Activated CD4-positive, alpha-beta T cell treated with anti-CD3 and anti-CD28 coated beads, Interleukin-10, Interleukin-2, amounts not matched to agents 100 ng/mL and 50 ng/mL, durations not matched to agents 16 hours and 8 hours (primary cell): ENCODE measurements at places on chromosomes 2 and 18.

DNA sequence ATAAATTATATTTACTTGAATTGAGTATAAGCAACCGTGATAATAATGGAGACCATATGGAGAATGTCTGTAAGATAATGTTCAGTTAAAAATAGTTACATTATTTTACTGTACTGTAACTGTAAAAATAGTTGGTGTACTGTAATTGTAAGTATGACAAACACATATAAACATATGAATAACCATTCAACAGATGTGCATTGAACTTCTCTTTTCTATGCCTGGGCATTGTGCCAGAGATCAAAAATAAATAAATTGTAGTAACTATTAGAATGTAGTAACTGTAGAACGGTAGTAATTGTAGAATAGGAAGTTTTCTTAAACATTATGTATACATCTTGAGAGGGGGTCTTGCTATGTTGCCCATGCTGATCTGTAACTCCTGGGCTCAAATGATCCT lies 287.4 kb upstream of the EPAS1 start:
- DNase-seq: no peak

GRCh38 chr2:69525261-69525660 lies 88.0 kb upstream of the NFU1 start:
- no peak for DNase-seq

GRCh38 chr2:54065411-54065810 lies 50.0 kb upstream of the ACYP2 start:
- no peak for DNase-seq

- DNase-seq: no peak
Measured at GRCh38 chr2:176085120-176085788, 1.5 kb upstream of the EVX2 start.

DNA sequence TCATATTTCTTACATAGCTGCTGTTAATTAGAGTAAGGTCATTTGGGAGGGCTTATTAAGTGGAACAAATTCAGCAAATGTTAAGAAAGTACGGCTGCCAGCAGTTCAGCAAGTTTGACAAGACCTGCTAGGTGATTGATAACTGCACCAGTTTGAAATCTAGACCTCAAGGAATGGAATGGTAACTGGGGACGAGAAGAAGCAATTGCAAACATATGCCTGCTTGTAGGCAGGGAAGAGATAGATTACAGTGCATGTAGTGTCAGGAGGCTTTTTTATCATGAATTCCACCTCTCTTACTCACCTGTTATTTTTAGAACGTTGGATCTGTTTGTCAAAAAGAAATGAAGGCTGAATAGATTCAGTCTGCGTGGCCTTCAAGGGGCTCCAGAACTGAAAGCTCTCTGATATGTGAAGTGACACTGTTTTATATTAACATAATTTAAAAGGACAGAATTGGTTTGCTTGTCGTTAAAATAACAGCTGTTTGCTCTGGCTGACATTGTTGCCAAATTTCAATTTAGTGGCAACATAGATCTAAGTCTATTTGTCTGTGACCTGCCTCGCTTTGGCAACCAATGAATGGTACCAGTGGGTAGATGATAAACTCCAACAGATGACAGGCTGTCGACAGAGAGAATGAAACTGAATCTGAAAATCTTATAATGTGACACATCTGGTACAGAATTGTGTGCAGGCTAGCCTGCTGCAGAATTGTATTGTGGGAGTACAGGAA lies 199.3 kb downstream of the ZNF407 start:
- peak; percentile 39 for DNase-seq

- no peak for DNase-seq
Measured at GRCh38 chr2:648476-649424, 28.5 kb downstream of the TMEM18 start.

DNA sequence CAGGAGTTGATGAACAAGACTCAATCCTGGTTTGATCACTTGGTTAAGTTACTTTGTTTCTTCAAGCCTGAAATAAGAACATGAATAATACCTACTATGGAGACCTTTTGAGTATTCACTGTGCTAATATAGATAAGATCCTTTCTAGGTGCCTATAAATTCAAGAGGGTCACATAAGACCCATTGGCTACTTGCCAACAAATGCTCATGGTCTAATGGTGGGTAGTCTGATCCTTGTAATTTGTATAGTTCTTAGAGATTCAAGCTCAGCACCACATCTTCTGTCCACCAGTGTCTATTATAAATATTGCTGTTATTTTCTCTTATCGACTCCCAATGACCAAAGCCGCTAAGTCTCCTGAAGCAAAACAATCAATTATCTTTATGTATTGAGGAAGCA lies 27.4 kb upstream of the ACSL3 start:
- no peak for DNase-seq

DNA sequence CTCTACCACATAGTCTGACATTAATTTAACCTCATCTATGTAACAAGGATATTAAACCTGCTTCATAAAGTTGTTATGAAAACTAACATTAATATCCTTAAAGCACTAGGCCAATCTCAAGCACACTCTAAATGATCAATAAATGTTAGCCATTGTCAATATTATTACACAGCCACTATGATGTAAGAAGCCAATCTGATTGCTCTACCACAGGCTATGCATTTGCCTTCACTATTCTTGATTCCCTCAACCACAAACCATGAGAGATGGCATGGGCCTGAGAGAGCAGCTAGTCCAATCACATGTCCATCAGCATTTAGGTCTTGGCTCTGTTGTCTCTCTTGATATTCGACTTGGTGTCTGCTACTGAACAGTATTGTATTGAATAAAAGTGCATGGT lies 4.2 kb downstream of the SLC25A12 start:
- DNase-seq: no peak

GRCh38 chr2:11753452-11753885 lies 7.0 kb downstream of the LPIN1 start:
- DNase-seq: peak; percentile 70

DNA sequence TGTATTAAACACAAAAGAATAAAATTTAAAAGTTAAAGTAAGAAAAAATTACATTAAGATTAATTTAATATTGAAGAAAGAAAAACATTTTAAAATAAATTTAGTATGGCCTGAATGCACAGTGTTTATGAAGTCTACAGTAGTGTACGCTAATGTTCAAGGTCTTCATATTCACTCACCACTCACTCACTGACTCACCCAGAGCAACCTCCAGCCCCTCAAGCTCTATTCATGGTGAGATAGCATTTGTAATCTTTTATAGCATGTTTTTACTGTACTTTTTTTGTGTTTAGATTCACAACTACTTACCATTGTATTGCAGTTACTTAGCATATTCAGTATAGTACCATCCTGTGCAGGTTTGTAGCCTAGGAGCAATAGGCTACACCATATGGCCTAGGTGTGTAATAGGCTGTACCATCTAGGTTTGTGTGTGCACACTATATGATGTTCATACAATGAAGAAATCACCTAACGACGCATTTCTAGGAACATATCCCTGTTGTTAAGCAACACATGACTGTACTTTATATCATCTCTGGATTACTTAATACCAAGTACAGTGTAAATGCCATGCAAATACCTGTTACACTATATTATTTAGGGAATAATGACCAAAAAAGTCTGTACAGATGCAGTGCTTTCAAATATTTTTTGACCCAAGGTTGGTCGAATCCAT lies 144.0 kb upstream of the IL1R2 start:
- no peak for DNase-seq

DNA sequence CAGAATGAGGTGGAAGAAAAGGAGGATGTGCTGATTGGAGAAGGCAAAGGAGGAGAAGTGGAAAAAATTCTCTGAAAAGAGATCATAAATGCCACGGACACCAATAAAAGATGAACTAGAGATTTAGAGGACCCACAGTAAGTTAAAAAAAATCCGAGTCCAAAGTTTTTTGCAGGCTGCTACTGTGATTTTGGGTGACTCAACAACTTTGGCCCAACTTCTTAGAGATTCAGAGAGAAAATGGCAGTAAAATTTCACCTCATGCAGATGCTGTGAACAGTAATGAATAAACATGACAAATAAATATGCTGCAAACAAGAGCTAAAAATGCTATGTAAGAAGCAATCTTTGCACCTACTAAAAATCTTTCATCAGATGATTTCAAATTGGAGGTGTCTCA lies 176.9 kb upstream of the SESTD1 start:
- no peak for DNase-seq
